ENCODE measurements at places on chromosomes 7 and 10. TPM values are rescaled to one million over a fixed set of nuclear protein-coding genes. Genes with fewer than 3 reads are reported as not detected.

The NCF1 gene
- total RNA-seq = not detected

The HIP1 gene
- total RNA-seq = 66.6 TPM

The STOX1 gene
- total RNA-seq = 8.0 TPM

The RAPGEF5 gene
- total RNA-seq = 9.7 TPM

The SPDYE9 gene
- total RNA-seq = not detected

- no peaks in the 10 kb centered on the region for H3K36me3 ChIP-seq
- no peaks in the 10 kb centered on the region for H3K27me3 ChIP-seq
- DNase-seq = no peak
- peak overlapping the region; percentile 93 for H3K27ac ChIP-seq
- peaks cover 8% of the 10 kb centered on the region for H3K4me1 ChIP-seq
- H3K4me3 ChIP-seq = no peak overlapping the region
These were observed 188.9 kb downstream of the SKIDA1 start for GRCh38 chr10:21336476-21337170.

- no peak overlapping the region for H3K27ac ChIP-seq
- H3K4me1 ChIP-seq = peaks cover 4% of the 10 kb centered on the region
- H3K4me3 ChIP-seq = no peak overlapping the region
- no peak for DNase-seq
These were observed 3.5 kb downstream of the FAM180A start for GRCh38 chr7:135744938-135745702.

DNA sequence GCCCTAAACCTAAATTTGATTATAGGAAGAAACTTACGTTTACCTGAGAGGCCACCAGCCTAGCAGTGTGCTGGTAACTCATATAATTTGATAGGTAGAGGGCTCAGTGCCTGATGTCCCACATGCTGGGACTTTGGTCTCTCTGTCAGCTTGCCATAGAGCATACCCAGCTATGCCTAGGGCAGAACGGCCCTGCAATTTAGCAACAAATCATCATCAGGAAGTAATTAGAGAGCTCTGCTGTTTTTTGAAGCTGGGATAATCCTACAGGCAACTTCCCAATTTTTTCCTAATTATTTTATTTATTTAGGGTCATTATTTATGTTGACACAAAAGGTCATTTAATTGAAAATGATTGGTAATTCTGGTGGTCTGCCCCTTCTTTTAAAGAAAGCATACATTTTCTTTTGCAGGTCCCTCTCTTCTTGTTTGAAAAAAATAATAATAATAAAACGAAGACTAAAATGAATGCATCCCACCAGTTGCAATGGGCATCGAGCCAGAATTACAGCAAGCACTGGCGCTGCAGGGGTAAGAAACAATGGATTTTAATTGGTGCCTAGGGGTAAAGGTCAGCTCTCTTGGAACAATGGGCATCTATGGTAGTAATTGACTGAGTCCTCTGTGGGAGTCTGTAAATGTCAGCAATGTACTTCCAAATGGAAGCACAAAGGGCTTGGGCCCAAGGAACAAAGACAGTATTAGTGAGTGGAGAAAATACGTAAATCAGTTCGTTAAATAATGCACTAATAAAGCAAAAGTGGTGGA, 348.0 kb downstream of the SORCS1 start:
- H3K27ac ChIP-seq = no peak overlapping the region
- no peak for DNase-seq
- H3K36me3 ChIP-seq = no peaks in the 10 kb centered on the region

DNA sequence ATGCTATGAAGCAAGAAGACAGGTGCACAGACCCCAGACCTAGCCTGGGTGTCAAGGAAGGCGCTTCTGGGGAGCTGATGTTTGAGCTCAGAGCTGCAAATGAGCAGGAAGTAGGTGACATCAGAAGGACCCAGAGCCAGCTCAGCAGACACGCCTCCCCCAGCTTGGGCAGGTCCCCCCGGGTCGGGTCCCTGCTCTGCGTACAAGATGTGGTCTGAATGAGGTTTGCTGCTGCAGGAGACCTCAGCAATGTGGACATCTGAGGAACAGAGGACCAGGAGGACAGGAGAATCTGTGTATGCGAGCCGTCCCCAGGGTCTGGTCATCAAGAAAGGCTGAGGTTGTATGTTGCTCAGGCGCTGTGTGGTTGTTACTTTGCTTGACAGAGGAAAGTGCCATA, 51.8 kb downstream of the TACC2 start:
- no peaks in the 10 kb centered on the region for H3K36me3 ChIP-seq
- DNase-seq = no peak
- H3K4me3 ChIP-seq = no peak overlapping the region
- H3K27ac ChIP-seq = no peak overlapping the region
- H3K27me3 ChIP-seq = peaks cover 4% of the 10 kb centered on the region

- no peak overlapping the region for H3K4me3 ChIP-seq
- H3K27ac ChIP-seq = no peak overlapping the region
- no peaks in the 10 kb centered on the region for H3K27me3 ChIP-seq
- H3K4me1 ChIP-seq = peaks cover 41% of the 10 kb centered on the region
- peaks cover 4% of the 10 kb centered on the region for H3K36me3 ChIP-seq
These were observed 48.7 kb downstream of the SEMA3A start for GRCh38 chr7:84145892-84146291.

- H3K27ac ChIP-seq = peak overlapping the region; percentile 65
- peaks cover 6% of the 10 kb centered on the region for H3K36me3 ChIP-seq
- H3K4me1 ChIP-seq = peaks cover 29% of the 10 kb centered on the region
- H3K27me3 ChIP-seq = no peaks in the 10 kb centered on the region
These were observed 4.6 kb upstream of the C10orf95 start for GRCh38 chr10:102455893-102456471.

GRCh38 chr10:126349101-126349500, 39.2 kb downstream of the ADAM12 start:
- H3K27ac ChIP-seq = no peak overlapping the region
- no peak overlapping the region for H3K4me3 ChIP-seq
- no peak for DNase-seq
- H3K4me1 ChIP-seq = peaks cover 1% of the 10 kb centered on the region

GRCh38 chr10:35568483-35569015, 36.6 kb upstream of the GJD4 start:
- H3K27me3 ChIP-seq = no peaks in the 10 kb centered on the region
- H3K36me3 ChIP-seq = peaks cover 15% of the 10 kb centered on the region
- H3K4me1 ChIP-seq = no peaks in the 10 kb centered on the region
- no peak overlapping the region for H3K4me3 ChIP-seq

DNA sequence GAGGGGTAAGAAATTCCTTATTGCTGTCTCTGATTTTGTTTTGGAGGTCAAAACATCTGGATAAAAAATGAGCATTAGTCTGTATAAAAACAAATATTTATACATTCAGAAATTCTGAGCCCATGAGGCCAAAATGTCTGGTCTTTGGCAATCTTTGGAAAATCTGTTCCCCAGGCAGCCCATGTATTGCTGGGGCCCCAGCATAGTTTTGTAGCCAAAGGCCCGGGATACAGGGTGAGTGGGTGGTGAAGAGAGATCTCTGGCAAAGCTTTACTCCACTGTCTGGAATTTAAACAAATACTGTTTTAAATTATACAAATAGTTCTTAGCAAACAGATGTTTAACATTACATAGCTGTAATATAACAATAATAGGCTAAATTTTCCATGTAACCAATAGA, 134.7 kb upstream of the GALNT17 start:
- no peaks in the 10 kb centered on the region for H3K4me1 ChIP-seq
- no peak overlapping the region for H3K27ac ChIP-seq
- no peak for DNase-seq
- no peaks in the 10 kb centered on the region for H3K36me3 ChIP-seq
- no peak overlapping the region for H3K4me3 ChIP-seq

DNA sequence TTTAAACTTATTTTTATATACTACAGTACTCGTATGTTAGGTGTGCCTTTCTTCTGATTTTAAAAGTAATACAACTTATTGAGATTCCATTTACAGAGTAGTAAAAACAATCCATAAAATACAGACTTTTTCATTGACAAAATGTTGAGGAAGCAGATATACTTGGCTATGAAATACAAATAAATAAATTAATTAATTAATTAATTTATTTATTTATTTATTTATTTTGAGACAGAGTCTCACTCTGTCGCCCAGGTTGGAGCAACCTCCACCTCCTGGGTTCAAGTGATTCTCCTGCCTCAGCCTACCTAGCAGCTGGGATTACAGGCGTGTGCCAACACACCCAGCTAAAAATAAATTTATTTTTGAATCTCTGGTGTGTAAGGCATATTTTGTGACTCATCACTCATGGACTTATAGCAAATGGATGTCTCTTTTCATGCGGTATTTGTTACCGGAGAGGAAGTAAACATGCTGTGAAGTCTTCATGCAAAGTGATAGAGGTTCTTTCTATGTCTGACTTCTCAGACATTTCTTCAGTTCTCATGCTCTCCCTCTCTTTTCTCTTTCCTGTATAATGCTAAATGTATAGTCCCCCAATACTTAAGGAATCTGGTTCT, 20.2 kb upstream of the SRPK2 start:
- no peaks in the 10 kb centered on the region for H3K27me3 ChIP-seq
- H3K27ac ChIP-seq = no peak overlapping the region
- H3K4me1 ChIP-seq = peaks cover 7% of the 10 kb centered on the region
- no peak for DNase-seq
- H3K4me3 ChIP-seq = no peak overlapping the region
- H3K36me3 ChIP-seq = no peaks in the 10 kb centered on the region

GRCh38 chr10:103695584-103696005, 159.8 kb downstream of the SH3PXD2A start:
- peaks cover 31% of the 10 kb centered on the region for H3K27me3 ChIP-seq
- H3K4me3 ChIP-seq = no peak overlapping the region
- no peak overlapping the region for H3K27ac ChIP-seq
- H3K4me1 ChIP-seq = peaks cover 5% of the 10 kb centered on the region

DNA sequence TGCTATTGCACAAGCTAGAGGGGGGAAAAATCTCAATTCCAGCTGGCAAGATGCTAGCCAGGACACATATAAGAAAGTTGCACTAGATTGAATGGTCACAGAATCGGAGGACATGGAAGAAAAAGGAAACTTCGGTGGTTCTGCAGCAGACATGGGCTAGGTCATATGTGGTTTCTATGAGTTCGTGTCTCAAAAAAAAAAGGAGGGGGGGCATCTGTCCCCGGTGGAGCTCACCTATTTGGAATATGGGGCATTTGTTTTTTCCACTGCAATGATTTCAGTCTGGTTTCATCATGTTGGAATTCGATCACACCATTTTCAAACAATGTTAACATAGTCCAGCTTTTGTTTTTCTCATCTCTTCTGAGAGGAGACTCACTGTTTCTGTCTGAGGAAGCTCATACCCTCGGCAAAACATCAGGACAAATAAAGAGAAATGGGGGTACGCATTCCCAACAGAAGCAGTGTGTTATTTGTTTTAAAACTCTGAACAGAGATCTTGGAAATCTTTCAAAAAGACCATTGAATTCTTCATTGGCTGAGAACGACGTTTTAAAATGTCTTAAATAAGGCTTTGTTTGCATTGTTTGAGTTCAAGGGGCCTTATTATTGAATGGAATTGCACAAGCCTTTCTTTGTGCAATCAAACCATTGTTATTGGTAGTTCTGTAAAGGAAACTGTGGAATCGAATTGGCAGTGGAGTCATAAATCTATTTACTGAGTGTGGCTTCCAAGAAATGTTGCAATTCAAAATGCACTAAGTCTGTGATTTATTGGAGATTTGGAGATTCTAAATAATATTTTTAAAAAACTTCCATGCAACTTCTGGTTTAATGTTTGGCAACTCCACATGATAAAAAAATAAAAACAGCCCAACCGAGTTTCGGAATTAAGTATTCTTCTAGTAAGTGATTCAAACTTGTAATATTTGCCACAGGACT, 173.2 kb downstream of the RTKN2 start:
- peak overlapping the region; percentile 93 for H3K27ac ChIP-seq
- peaks cover 19% of the 10 kb centered on the region for H3K36me3 ChIP-seq
- peak overlapping the region; percentile 10 for H3K4me3 ChIP-seq
- H3K27me3 ChIP-seq = no peaks in the 10 kb centered on the region
- H3K4me1 ChIP-seq = peaks cover 32% of the 10 kb centered on the region
- no peak for DNase-seq

- peaks cover 5% of the 10 kb centered on the region for H3K4me1 ChIP-seq
These were observed 39.7 kb downstream of the CARD11 start for GRCh38 chr7:3003936-3004335.

DNA sequence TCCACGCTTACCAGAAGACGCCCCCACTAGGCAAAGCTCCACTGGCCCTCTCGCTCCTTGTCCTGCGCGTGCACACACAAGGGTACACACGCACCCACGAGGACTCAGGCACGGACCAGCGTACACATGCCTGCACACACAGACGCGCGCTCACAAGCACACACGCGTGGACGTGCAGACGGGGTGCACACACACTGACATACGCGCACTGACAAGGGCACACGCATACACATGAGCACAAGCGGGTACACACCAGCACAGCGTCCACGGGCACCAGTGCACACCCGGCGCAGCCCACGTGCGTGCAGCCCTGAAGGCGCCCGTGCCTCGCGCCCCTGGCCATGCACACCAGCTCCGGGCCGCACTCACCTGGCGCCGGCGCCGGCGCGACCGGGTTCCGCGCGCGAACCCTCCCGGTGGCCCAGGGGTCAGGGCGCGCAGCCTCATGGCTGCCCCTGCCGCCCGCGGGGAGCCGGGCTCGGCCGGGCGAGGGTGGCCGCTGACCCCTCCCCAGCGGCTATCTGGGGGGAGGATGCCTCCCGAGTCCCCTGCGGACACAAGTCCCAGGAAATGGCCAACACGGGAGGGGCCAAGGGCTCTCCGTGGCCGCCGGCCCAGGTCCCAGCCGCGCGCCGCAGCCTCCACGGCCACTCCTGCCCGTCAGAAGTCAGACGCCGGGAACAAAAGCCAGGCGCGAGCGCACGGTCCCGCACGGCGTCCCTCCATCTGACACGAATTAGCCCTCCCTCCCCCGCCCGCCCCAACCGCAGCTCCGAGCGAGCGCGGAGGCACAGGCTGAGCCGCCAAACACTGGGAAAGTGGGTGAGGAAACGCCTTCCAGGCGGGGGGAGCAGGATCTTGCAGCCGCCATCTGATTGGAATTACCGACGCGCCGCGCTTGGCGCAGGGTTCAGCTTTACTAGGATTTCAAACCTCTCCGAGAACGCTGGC, 45.0 kb downstream of the TNS3 start:
- DNase-seq = peak; percentile 26
- peaks cover 52% of the 10 kb centered on the region for H3K4me1 ChIP-seq
- peak overlapping the region; percentile 85 for H3K27ac ChIP-seq
- H3K4me3 ChIP-seq = peak overlapping the region; percentile 72
- no peaks in the 10 kb centered on the region for H3K27me3 ChIP-seq

- no peak overlapping the region for H3K4me3 ChIP-seq
- no peaks in the 10 kb centered on the region for H3K36me3 ChIP-seq
- H3K4me1 ChIP-seq = peaks cover 4% of the 10 kb centered on the region
These were observed 81.1 kb downstream of the PLPP4 start for GRCh38 chr10:120538091-120538490.
